Neuronal stem cell (in vitro differentiated cells): ENCODE measurements at places on chromosomes 3 and 15.

DNA sequence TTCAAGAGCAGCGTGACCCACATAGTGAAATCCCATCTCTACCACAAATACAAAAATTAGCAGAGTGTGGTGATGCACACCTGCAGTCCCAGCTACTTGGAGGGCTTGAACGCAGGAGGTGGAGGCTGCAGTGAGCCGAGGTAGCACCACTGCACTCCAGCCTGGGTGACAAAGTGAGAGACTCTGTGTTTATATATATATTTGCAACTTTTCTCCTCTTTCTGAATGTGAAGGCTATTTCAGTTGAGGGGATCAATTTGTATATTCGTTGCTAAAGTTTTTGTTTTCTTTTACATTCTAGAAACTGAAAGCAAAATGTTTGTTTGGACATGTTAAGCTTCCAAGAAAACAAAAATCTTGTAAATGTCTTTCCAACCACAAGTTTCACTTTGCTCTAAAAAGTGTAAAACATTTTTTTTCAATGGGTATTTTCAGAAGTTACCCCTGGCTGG is 29.8 kb upstream of the FAM98B start:
- H3K4me3 ChIP-seq = peak overlapping the region; percentile 63
- H3K27ac ChIP-seq = no peak overlapping the region
- no peaks in the 10 kb centered on the region for H3K4me1 ChIP-seq
- no peaks in the 10 kb centered on the region for H3K27me3 ChIP-seq
- no peak for DNase-seq
- no peaks in the 10 kb centered on the region for H3K36me3 ChIP-seq

DNA sequence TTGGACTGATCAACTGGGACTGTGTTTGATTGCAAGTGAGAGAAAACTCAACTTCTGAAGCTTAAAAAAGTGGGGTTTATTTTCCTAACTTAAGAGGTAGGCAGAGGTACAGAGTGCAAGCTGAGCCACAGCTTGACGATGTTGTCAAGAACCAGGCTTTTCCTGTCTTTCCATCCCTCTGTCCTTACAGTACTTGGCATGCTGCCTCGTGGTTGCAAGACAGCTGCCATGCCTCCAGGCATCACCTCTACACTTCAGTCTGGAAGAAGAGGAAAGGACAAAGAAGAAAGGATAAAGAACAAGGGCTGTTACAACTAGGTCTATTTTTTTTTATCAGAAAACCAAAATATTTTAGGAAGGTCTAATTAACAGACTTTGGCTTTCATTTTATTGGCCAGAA is 51.8 kb upstream of the GALNT15 start:
- no peaks in the 10 kb centered on the region for H3K4me1 ChIP-seq
- H3K4me3 ChIP-seq = no peak overlapping the region
- H3K27me3 ChIP-seq = no peaks in the 10 kb centered on the region
- no peak for DNase-seq

GRCh38 chr3:120608506-120608905 is 12.4 kb downstream of the NDUFB4 start:
- H3K27me3 ChIP-seq = no peaks in the 10 kb centered on the region
- no peak for DNase-seq
- no peaks in the 10 kb centered on the region for H3K36me3 ChIP-seq
- H3K4me1 ChIP-seq = no peaks in the 10 kb centered on the region

DNA sequence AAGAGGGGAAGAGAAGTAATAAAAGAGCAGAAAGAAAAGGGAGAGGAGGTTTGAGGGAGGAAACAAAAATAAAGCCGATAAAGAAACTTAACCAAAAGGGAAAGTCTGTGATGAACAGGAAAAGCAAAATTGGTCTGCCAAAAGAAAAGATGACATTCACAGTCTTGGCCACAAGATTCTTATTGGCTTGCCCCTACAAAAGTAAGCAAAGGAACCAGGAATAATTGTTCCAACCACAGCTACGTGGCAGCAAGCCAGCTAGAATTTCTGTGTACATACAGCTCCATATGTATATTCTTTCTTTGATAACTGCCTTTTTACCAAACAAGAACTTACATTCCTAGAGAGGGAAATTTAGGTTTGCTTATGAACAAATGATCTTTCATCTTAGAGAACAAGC is 79.6 kb downstream of the MLH1 start:
- no peaks in the 10 kb centered on the region for H3K27me3 ChIP-seq
- H3K4me3 ChIP-seq = no peak overlapping the region
- no peak overlapping the region for H3K27ac ChIP-seq
- no peak for DNase-seq
- H3K36me3 ChIP-seq = no peaks in the 10 kb centered on the region

DNA sequence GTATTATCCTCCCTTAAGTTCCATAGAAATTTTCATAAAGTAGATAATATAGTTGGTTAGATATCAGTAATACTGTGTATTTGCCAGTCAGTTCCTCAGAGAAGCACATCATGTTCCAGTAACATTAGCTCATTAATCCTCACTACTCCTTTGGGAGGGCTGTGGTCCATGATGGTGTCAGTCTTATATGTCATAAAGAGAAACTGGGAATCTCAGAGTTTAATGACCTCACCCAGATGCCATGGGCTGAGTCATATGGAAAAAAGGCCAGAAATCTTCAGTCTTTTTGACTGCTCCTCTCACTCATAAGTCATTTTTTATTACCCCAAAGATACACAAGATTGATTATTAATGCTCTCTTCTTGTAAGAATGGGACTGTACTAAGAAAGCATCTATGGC is 188.6 kb downstream of the CHL1 start:
- H3K4me3 ChIP-seq = no peak overlapping the region
- H3K4me1 ChIP-seq = no peaks in the 10 kb centered on the region
- no peaks in the 10 kb centered on the region for H3K27me3 ChIP-seq
- DNase-seq = no peak
- no peak overlapping the region for H3K27ac ChIP-seq

- DNase-seq = no peak
- H3K4me3 ChIP-seq = no peak overlapping the region
- no peaks in the 10 kb centered on the region for H3K4me1 ChIP-seq
- H3K27me3 ChIP-seq = no peaks in the 10 kb centered on the region
- no peak overlapping the region for H3K27ac ChIP-seq
- H3K36me3 ChIP-seq = no peaks in the 10 kb centered on the region
Observed at GRCh38 chr15:72331021-72331420, 11.1 kb upstream of the CELF6 start.

DNA sequence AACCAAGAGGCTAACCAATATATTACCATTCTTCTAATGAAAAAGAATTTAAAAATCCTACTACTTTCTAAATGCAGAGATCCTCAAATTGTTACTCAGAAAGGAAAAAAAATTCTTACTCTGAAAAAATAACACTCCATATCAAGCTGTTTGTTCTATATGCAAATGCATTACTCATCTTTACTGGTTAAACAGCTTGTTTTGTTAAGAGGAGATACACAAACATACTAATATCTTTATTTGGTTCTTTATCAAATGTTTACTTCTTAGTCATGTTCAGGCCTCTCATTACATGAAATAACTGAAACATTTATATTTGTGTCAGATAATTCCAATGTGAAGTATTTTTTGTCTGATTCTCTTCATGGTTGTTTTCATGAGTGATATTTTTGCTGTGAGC is 146.8 kb downstream of the PCCB start:
- no peak overlapping the region for H3K4me3 ChIP-seq
- no peak overlapping the region for H3K27ac ChIP-seq
- H3K36me3 ChIP-seq = peaks cover 9% of the 10 kb centered on the region
- H3K4me1 ChIP-seq = no peaks in the 10 kb centered on the region

DNA sequence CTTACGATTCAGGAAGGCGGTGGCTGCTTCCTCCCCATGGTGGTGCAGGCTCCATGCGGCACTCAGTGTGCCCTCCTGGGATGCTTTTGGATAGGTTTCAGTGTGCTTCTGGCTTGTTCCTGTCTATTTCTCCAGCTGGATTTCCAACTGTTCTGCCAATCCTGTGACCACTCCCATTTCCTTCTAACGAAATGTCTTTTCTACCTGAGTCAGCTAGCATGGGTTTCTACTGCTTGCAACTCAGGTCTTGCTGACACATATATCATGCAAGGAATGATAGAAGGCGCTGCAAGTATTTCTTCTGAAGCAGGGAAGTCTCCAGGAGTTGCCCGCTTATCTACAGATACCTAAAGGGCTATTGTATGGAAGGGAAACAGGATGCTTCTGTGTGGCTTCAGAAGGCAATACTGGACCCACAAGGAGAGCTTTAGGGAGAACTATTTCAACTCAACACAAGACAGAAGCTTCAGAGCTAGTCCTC is 244.4 kb downstream of the OPA1 start:
- no peaks in the 10 kb centered on the region for H3K27me3 ChIP-seq
- no peak overlapping the region for H3K27ac ChIP-seq
- no peak for DNase-seq
- no peak overlapping the region for H3K4me3 ChIP-seq
- H3K36me3 ChIP-seq = no peaks in the 10 kb centered on the region
- H3K4me1 ChIP-seq = no peaks in the 10 kb centered on the region
